ENCODE measurements at places on chromosomes 3 and 15.

- DNase-seq = no peak
These were observed 210.8 kb upstream of the NR2F2 start for GRCh38 chr15:96119734-96120133.

DNA sequence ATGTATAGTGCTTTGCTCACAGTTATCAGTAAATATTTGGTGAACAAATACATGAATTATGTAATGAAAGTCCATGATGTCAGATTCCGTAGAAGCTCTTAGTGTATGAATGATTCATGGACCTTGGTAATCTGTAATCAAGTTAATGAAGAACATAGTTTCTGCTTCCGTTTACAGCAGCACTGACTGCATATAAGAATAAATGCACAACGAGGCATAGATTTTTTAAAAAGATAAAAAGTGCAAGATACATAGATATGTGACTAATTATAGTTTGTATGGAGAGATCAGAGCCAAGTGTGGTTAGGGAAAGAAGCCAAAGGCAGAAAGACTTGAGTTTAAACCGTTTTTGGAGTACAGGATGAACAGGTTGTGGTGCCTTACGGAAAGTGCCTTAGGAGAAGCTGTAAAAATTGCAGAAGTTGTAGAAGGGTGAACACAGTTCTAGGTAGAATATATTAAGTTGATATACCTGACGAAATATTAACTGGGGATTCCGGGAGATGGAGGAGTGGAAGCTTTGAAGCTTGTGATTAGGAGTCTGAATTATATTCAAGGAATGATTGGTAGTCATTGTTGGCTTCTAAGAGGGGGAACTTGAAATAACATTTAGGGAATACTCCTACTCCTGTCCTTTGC, 293.1 kb downstream of the NLGN1 start:
- peak; percentile 15 for DNase-seq

GRCh38 chr3:15646851-15647511, 45.4 kb downstream of the BTD start:
- DNase-seq = peak; percentile 87

DNA sequence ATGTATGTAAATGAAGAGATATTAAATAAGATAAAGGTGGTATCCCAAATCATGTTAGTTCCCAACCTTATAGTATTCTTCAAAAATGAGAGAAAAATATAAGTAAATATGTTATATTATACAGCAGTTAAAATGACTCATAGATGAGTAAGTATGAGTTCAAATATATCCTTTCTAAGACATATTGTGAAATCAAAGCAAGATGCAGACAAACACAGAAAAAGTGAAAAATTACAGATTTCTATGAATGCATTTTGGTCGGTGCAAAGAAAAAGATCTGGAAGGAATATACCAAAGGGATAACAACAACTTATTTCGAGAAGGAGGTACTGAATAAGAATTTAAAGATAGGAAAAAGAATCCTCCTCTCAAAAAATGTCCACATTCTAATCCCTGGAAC, 181.2 kb upstream of the TTC14 start:
- no peak for DNase-seq

DNA sequence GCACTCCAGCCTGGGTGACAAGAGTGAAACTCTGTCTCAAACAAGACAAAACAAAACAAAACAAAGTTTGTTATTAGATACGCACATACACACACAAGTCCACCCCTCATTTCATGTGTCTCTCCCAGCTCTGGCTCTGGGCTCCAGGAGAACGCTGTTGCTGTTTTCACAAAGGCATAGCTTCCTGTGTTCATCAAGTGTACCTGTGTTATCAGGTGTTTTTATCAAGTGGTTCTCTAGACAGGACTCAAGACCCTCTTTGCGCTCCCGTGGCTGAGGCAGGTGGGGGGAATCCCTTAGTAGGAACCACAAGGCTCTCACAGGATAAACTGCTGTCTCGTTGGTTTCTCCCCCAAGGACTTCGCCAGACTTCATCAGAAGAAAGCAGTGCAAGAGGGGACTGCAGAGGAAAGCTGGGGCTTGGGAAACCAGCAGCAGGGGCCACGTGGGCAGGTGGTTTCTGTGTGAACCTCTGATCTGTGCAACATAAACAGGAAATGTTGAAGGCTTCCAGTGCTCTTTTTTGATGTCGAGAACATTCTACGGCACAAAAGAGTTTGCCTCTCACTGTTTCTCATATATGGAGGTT, 6.9 kb upstream of the PPP1R2 start:
- no peak for DNase-seq

- no peak for DNase-seq
These were observed 569.0 kb upstream of the MCTP2 start for GRCh38 chr15:93662162-93662885.

DNA sequence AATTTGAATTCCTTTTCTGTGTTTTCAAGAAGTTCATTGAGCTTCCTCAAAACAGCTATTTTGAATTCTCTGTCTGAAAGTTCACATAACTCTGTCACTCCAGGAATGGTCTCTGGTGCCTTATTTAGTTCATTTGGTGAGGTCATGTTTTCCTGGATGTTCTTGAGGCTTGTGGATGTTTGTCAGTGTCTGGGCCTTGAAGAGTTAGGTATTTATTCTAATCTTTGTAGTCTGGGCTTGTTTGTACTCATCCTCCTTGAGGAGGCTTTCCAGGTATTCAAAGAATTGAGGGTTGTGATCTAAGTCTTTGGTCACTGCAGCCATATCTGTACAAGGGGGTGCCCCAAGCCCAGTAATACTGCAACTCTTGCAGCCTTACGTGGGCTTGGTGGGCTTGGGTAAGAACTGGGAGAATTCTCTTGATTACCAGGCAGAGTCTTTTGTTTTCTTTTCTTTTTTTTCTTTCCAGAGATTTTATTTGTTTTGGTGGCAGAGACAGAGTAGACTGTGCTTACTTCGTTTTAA, 19.3 kb upstream of the CCNDBP1 start:
- DNase-seq = no peak

DNA sequence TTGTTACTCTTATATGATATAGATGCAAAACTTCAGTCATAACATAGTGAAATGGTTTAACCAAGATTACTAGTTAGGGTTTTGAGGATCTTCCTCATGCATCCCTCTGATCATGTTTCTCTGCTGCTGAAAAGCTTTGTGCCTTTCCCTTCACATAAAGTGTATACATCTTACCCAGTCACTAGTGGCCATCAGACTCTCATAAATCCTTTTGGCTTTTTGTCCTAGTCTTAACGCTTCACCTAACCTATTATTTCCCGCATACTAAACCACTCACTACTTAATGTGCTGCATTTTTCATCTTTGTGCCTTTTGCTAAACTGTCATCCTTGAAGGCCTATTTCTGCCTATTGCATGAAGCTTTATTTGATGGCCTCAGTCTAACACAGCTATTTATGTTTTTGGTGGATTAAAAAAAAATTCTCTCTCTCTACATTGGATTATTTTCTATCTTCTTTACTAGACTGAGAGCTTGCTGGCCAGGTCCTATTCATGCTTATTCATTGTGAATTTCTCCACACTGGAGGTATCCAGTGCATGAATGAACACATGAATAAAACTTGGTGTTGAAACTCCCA, 717.6 kb upstream of the GOLIM4 start:
- no peak for DNase-seq

- no peak for DNase-seq
These were observed 27.3 kb downstream of the RBM6 start for GRCh38 chr3:49967291-49967690.

DNA sequence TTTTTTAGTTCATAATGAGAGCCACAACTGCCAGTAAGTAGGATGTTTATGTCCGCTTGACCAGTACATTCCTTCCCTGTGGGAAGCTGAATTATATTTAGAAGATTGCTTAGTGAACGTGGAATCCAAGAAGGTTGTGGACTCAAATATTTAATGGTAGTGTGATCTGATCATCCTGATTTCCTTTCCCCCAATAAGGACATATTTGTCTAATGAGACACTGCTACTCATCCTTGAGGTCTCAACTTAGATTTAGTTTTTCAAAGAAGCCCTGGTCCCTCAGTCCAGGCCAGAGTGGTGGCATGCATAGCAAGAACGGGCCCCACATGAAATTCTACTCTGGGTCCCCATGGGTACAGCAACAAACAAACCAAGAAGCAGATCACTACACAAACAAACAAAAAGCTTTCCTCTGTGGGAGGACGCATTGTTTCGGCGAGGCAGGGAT, 60.8 kb downstream of the USP13 start:
- DNase-seq = no peak

DNA sequence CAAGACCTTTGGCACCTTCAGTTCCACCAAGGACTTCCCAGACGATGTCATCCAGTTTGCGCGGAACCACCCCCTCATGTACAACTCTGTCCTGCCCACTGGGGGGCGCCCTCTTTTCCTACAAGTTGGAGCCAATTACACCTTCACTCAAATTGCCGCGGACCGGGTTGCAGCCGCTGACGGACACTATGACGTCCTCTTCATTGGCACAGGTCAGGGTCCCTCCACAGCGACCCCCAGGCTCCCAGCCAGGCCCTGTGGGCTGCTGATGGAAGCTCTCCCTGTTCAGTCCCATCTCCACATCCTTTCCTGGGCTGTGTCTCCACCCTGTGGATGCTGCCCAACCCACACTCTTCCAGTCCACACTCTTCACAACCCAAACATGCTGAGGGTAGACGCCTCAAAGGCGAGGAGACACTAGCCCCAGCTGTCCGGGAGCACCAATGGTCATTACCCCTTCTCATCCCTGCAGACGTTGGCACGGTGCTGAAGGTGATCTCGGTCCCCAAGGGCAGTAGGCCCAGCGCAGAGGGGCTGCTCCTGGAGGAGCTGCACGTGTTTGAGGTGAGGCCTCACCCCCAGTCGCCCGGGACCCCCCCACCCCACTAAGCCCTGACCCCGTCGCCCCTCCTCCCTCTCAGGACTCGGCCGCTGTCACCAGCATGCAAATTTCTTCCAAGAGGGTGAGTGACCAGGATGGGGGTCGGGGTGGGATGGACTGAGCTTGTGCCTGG, 4.3 kb upstream of the LSMEM2 start:
- DNase-seq = peak; percentile 33

DNA sequence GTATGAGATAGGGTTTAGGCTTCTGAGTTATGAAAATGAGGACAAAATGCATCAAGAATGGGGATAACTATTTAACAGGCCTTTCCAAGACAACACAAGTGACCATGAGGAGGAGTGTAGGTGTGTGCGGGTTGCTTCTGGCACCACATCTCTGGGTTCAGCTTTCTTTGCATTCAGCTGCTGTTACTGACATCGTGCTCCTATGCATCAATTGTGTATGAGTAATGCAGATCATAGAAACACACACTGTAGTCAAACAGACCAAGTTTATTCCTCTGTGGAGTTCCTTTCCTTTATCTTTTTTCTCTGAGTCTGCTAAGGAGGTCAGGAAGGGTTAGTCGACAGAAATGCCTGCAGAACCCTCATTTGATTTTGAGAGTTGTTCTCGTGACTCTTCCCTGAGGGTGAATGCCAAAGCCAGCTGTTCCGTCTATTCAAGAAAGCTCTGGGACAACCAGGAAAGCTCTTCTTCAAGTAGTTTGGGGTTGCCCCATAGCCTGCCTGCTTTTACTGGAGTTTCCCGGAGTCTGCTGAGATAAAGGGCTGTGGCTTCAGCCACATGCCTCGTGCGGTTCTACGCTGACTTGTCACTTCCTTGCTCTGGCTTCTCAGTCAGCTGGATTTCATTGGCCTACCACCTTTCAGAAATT, 136.7 kb upstream of the TLE3 start:
- DNase-seq = no peak

- no peak for DNase-seq
These were observed 342.6 kb downstream of the NSUN3 start for GRCh38 chr3:94405258-94406035.

DNA sequence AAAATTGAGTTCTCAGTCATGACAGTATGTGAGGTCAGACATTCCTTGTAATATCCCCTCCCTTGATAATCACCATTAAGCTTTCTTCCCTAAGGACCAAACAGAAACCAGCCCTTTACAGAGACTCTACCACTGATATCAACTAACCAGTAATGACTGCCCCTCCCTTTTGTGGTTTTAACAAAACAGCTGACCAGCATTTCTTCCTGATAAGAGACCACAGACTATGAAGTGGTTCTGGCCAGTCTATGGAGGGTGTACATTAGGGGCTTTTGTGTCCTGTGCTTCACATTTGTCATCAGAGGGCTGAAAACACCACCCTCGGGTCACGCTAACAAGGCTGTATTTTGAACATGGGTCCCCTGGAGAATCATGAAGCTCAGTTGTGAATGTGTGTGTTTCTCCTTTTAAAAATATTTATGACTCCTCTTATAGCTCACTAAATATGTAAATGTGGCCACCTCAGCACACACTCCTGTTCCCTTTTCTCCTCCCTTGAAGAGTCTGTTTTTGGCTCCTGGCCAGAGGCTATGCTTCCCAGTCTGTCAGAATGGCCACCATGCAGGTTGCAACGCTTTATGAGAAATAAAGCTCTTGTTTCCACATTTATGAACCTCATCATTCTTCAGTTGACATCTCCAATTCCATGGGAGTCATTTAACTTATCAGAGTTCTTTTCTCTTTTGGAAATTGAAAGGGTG, 239.3 kb downstream of the CPNE4 start:
- peak; percentile 3 for DNase-seq
